ENCODE measurements at places on chromosomes 4 and X.
A peak's percentile ranks its signal among the peaks of the same experiment; 100 is the strongest.

GRCh38 chr4:48175806-48176205, 41.8 kb upstream of the TXK start:
- no peak for DNase-seq

DNA sequence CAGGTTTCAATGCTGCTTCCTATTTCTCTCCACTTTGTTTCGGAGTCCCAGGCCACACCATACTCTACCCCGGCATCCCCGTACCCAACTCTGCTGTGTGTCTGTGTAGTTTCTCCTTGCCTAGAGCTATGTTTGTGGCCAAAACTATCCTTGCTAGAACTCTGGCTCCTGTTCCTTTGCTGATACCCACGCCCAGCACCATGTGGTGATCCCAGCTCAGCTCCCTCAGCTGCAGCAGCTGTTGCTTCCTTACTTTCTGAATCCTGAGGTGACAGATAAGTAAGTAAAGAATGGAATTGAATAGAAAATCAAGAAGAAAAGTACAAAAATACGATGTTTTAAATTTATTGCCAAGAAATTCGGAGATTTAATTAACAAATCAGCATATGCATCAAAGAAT, 55.8 kb downstream of the CASP3 start:
- no peak for DNase-seq

DNA sequence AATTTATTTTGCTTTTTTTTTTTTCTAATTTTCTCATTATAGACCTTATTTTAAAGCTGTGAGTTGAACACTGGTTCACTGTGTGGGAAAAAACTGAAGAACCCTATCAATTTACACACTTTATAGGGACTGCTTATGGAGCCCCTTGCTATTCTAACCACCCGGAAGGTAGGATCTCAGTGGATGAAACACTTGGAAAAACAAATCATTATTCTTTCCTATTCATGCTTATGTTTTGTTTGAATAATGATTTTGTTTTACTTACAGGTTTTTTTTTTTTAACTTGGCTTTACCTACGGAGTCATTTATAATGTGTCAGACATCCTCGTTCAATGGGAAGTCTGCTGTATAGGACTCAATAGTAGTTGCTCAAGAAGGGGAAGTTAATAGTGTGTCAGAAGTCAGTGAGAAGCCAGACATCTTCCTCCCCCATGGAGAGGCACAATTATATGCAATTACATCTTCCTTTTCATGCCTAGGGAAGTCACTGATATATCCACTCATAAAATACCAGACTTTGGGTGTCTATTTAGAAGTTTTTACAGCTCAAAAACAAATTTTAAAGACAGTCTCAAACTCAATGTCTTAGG, 113.2 kb downstream of the ARSF start:
- DNase-seq = no peak

DNA sequence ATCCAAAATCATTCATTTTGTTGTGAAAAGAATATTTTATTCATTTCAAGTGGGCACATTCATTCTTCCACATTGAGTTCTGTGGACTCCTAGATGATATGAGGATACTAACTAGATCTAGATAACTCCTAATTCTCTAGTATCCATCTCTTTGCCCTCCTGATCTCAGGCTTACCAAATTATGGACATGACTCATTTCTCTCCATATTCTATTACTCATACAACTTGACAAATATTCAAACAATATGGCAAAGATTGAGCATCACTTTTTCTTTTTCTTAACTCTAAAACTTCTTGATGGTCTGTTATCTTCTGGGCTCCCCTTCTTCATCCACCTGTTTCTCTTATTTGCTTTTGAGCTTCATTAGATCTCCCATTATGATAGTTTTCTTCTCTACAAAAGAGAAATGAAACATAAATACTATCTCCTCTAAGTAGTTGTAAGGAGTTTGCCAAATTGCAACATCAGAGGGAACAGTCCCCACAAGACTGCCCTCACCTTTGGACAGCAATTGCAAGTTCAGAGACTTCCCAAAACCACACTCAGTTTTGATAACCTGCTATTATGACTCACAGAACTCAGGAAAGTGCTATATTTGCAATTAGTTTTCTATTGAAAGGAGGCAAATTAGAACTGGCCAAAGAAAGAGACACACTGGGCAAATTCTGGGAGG, 422.9 kb downstream of the SPRY1 start:
- no peak for DNase-seq

DNA sequence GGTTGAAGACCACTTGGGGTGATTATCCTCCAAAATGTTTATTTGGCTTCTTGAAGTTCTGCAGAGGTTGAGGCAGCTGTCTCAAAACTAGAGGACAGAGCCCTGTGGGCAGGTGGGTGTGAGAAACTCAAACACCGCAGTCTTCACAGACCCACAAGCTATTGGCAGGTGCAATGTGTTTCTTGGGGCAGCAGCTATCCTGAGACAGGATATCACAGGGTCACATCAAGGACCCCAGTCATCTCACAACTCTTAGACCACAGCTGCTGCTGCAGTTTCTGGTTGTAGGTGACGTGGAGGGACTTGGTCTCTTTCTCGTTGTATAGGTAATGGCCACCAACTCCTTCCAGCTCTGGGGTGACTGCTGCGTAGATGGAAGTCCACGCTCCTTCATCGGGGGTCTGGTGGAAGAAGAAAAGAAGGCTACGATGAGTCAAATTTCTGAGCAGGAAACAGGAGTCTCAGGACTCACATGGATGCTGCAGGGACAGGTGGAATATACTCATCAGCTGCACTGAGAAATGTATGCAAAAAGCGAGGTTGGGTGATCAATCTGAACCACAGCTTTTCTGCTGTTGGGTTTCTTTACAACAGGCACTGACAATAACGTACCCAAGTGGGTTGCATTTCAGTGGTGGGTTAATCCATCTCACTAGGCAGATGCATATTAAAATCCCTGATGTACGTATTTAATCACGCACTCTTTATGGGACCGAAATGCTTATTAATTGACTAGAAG, 279.8 kb downstream of the DHRSX start:
- DNase-seq = no peak

DNA sequence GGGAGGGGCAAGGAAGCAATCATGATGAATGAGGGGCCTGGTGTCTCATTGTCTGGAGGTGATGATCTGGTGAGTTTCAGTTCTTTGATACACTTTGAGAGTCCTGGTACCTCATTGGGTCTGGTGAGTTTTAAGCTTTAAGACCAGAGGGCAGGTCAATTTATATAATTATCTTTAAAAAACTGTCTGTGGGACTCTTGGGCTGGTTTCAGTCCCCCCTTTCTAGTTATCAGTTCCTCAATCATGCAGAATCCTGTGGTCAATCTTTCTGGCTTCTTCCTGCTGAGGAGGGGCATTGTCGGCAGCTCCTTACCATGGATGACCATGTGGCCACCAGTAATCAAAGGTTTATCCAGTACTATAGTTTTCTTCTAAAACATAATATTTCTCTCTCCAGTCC, 789.1 kb downstream of the PCDH18 start:
- no peak for DNase-seq

- DNase-seq = peak; percentile 96
Observed at GRCh38 chrX:318068-318738, 393 bp downstream of the GTPBP6 start.

- no peak for DNase-seq
Observed at GRCh38 chr4:125316791-125317524, 2.2 kb downstream of the FAT4 start.

Data from activated CD8-positive, alpha-beta memory T cell treated with anti-CD3 and anti-CD28 coated beads for 4 hours (primary cell).